Skeletal muscle cell (primary cell): ENCODE measurements at places on chromosomes 7 and 10.

DNA sequence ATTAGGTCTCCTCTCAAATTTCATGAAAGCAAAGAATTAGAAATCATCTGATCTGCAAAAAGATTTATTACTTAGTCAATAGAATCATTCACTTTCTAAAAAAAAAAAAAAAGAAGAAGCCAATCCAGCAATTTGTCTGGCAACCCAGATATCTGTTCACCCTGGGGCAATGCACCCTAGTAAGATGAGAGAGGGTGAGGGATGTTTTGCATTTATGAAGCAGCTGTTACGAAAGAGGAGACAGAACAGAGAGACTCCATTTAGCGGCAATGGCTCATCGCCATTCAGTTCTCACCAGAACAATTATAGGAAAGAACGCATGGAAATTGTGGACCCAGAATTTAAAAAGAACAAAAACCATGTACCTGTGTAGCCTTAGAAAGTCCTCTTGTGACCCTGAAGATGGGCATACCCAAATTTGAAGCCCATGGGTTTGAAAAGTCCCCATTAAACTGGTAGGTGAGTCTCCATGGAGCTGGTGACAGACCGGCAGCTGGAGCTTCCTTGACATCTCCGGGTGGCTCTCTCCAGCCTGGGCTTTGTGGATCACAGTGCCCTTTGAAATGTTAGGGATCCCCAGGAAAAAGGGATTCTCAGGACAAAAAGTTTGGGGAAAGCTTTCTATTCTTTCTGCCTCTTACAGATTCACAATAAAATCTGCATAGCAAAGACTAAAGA, 45.5 kb upstream of the CCDC3 start:
- no peak for DNase-seq

DNA sequence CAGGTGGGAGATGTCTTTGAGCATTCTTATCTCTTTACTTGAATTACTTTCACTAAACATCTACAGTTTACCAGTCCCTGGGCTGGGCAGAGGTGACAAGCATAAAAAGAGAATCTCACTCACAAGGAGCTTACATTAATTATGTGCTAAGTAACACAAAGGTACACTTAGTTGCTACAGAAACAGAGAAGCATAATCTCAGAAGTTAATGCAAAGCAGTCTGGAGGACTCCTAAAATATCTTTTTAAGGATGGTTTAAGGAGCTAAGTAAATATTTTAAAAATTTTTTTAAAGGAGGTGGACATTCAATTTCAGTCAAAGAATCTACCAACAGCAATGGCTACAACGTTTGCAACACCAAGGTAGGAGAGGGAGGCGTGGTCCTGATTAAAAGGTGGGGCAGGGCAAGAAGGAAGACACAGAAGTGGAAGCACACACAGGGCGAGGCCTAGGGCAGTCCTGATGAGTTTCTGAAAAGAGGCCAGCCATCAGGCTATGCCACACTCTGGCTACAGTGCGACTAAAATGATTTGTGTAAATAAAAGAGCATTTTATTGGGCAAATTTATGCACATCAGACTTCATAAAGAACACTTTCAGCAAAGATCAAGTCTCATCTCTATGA, 5.3 kb downstream of the LARP4B start:
- no peak for DNase-seq

DNA sequence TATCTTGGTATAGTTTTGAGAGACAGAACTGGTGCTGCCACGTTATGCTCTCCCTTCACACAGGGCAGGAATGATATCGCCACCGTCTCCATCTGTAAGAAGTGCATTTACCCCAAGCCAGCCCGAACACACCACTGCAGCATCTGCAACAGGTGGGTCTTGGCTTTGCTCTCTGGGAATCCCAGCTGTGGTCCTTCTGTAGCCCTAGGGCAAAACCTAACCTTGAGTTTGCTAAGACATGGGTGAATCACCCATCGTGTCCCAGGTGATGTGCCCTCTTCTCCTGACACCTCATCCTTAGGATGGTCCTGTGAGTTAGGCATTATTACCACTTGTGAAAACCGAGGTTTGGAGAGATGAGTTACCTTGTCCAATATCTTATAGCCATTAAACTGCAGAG, 6.4 kb downstream of the ZDHHC16 start:
- no peak for DNase-seq

GRCh38 chr10:97336942-97337831, 2.7 kb upstream of the FRAT2 start:
- DNase-seq, result no peak

- DNase-seq, result peak; percentile 90
These were observed 32.7 kb upstream of the ZNF438 start for GRCh38 chr10:31064348-31064747.

DNA sequence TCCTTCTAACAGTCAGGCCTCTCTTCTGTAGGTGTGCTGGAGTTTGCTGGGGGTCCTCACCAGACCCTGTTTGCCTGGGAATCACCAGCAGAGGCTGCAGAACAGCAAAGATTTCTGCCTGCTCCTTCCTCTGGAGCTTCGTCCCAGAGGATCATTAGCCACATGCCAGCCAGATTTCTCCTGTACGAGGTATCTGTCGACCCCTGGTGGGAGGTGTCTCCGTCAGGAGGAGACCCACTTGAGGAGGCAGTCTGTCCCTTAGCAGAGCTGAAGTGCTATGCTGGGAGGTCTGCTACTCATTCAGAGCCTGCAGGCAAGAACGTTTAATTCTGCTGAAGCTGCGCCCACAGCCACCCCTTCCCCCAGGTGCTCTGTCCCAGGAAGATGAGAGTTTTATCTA, 611.1 kb upstream of the COBL start:
- no peak for DNase-seq

DNA sequence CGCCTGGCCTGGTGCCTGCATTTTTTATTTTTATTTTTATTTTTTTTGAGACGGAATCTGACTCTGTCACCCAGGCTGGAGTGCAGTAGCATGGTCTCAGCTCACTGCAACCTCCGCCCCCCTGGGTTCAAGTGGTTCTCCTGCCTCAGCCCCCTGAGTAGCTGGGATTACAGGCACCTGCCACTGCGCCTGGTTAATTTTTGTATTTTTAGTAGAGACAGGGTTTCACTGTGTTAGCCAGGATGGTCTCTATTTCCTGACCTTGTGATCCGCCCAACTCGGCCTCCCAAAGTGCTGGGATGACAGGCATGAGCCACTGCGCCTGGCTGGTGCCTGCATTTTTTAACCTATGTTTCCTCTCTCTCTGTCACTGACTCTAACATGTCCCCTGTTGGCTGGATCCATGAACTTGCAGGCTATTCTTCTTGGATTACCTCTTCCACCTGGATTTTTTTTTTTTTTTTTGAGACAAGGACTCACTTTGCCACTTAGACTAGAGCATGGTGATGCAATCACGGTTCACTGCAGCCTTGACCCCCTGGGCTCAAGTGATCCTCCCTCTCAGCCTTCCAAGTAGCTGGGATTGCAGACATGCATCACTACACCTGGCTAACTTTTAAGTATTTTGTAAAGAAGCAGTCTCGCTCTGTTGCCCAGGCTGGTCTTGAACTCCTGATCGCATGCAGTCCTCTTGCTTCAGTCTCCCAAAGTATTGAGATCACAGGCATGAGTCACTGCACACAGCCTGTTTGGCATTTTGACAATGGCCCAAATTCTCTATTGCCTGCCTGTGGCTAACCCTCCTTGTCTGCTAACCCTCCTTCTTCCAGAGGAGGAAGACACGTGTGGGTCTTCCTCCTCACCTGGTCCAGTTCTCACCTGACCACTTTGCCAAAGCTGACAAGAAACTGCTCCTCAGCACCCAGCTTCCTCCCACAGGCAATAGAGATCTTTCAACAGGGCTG, 23.0 kb upstream of the PRPF18 start:
- DNase-seq, result no peak

DNA sequence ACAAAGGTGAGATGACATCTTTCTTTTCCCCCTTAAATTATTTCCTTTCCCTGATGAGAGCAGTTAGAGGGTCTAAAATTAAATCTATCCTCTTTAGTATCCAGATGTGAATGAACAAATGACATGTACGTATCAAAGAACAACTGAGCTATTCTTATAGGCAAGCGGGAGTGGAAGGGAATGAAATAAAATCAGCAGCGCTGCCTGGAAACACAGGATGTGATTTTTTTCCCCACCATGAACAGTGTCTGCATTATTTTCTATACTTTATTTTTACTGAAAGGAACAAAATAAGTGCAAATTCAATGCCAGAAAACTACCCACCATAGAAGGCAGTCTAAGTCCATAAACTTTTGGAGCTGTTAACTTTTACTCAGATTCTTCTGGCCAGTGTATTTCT, 40.6 kb downstream of the SLC26A4 start:
- DNase-seq, result no peak

- no peak for DNase-seq
These were observed 876.5 kb upstream of the LRRTM3 start for GRCh38 chr10:66049335-66049734.

DNA sequence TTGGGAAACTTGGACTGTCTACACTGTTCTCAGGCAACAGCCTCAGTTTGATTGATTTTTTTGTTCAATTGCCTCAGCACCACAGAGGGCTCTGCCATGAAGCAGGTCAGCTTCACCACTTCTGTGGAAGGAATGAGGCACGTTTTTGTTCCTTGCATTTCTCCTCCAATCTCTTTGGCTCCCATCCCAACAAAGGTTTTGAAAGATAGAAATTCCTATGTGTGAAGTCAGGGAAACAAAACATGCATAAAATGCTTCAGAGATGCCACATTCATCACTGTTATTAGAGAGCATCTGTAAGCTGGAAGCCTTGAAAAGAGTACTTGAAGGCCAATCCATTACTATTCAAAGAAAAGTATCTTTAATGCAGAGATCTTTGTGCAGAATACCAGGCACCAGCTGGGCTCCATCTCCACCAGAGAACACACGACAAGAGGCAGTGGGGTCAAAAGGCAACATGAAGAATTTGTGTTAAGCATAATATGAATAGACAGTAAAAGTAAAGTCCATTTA, 249.1 kb upstream of the LYZL1 start:
- peak; percentile 42 for DNase-seq

GRCh38 chr7:72316148-72316547, 96.0 kb downstream of the CALN1 start:
- no peak for DNase-seq

- DNase-seq, result no peak
These were observed 43.6 kb upstream of the JAZF1 start for GRCh38 chr7:28224172-28224571.

GRCh38 chr7:29765490-29765889, 40.8 kb upstream of the WIPF3 start:
- no peak for DNase-seq

- no peak for DNase-seq
These were observed 38.1 kb downstream of the EXOC6 start for GRCh38 chr10:92886334-92886961.

DNA sequence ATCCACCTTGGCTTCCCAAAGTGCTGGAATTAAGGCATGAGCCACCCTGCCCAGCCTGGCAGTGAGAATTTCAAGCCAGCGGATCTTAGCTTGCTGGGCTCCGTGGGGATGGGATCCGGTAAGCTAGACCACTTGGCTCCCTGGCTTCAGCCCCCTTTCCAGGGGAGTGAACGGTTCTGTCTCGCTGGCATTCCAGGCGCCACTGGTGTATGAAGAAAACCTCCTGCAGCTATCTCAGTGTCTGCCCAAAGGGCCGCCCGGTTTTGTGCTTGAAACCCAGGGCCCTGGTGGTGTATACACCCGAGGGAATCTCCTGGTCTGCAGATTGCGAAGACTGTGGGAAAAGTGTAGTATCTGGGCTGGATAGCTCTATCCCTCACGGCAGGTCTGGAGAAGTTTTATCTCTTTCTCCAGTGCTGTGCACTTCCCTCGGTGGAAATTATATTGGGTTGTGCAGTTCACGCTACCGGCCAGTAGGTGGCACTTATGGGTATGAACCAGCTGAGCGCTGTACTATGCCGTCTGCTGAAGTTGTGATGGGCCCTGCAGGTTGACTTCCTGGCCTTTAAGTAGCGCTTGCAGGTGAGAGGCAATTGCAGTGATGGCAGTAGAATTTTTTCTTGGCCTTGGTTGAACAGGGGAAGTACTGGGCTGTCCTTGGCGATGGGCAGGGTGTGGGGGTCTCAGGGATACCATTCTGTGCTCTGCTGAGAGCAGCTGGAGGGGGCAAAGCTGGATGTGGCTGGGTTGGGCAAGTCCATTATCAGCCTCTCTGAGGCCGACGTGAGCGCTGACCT, 138.0 kb upstream of the MTPN start:
- DNase-seq, result no peak

DNA sequence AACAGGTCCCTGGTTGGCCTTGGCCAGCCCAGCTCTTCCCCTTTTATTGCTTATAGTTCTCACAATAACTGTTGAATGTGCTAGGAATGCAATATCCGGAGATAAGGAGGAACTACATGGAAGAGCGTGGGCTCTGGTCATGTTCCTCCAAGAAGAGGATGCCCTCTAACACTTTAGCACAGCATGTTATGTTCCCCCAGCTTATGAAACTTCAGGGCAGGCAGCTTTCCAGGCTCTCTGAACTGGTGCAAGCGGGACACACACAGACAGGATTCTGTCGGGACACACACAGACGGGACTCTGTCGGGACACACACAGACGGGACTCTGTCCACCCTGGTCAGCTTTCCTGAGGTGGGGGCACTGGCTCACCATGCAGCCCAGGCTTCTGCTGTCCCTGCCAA, 141.6 kb downstream of the PKD1L1 start:
- no peak for DNase-seq

DNA sequence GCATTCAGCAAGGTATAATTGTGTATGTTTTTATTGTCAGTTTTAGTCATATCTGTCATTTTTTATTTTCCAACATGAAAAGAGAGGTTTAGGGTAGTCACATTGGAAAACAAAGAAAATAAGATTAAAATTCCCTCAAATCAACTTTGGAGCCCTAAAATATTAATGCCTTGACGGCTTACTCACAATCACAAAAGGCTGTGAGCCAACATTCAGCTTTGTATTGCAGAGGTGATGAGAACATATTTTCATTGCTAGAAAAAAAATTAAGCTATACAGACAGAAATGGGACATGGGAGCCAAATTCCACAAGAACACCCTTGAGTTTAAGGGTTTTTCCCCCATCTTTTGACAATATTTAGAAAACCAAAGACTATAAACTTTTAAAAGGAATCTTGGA, 30.2 kb downstream of the CALD1 start:
- DNase-seq, result no peak

DNA sequence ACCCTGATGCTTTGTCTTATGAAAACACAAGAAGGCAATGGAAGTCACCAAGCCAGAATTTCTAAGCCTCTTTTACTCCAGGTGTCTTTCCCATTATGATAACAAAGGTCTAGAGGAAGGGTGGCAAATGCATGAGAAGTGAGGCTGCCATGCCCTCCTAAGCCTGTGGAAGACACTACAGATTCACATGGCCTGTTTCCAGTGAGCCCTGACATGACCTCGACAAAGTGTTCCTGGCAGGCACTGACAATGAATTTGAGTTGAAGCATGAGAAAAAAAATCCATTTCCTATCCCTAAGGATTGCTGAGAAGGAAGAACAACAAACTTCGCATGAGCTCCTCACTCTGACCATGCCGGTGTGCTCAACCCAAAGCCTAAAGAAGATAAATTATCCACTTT, 268.0 kb downstream of the HTR7 start:
- DNase-seq, result peak; percentile 42

- no peak for DNase-seq
These were observed 164.8 kb downstream of the DNAJB6 start for GRCh38 chr7:157501581-157501980.
